HFFc6 (cell line): ENCODE measurements at places on chromosomes 2 and 18. TPM values are rescaled to one million over a fixed set of nuclear protein-coding genes. Genes with fewer than 3 reads are reported as not detected.
A peak's percentile ranks its signal among the peaks of the same experiment; 100 is the strongest.

The ITSN2 gene
- 26.6 to 30.0 TPM (median 28.8 TPM) in 3 replicates for total RNA-seq

GRCh38 chr2:78992451-78992806, 33.1 kb upstream of the REG3G start:
- no peak for DNase-seq

GRCh38 chr2:30661173-30662107, 145.8 kb downstream of the CAPN13 start:
- DNase-seq, result no peak

DNA sequence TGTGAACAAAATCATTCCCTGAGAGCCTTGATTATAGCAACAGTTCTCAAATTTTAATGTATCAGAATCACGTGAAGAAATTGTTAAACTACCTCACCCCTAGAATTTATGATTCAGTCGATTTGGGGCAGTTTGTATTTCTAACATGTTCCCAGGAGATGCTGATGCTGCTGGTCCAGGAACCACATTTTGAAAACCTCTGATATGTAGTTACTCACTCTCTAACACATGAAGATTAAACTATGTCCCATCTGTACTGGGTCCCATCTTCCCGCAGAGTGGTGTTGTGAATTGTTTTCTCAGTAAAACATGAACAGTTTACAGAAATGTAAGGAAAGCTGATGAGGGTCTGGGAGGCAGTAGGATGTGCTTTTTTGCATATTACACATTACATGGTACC, 223.1 kb downstream of the CDH20 start:
- no peak for DNase-seq

- DNase-seq, result no peak
Measured at GRCh38 chr2:133169274-133169912, 398.9 kb downstream of the NCKAP5 start.

- no peak for DNase-seq
Measured at GRCh38 chr2:217614096-217614495, 388.7 kb downstream of the TNS1 start.

- no peak for DNase-seq
Measured at GRCh38 chr2:128282246-128282975, 36.3 kb downstream of the HS6ST1 start.

- peak; percentile 28 for DNase-seq
Measured at GRCh38 chr2:199458009-199458805, 468 bp upstream of the SATB2 start.
